Stimulated activated CD8-positive, alpha-beta memory T cell treated with anti-CD3 and anti-CD28 coated beads, Interleukin-4, amount 100 ng/mL, for 4 hours (primary cell): ENCODE measurements at places on chromosomes 2 and 18.

DNA sequence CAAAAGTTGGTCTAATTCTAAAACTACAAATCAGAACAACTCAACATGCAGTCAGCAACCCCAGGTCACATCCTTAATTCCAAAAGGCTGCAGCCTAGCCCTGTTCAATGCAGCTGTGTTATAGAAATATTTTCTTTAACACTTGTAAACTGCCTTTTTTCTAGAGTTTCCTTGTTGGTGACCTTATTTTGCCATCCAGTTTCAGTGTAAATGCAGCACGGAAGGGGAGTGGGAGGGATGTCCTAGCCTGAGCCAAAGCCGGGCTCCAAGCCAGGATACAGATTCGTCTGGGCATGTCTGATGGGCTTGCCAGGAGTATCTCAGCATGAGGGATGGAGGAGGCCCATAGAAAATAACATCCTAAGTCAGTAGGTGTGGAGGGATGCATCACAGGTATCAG lies 17.7 kb upstream of the SP3 start:
- no peak for DNase-seq

- no peak for DNase-seq
Observed at GRCh38 chr2:191358325-191359025, 113.3 kb downstream of the MYO1B start.

- DNase-seq, result no peak
Observed at GRCh38 chr2:96353032-96353561, 17.5 kb downstream of the NCAPH start.

- no peak for DNase-seq
Observed at GRCh38 chr2:136000502-136000901, 15.1 kb upstream of the DARS1 start.

DNA sequence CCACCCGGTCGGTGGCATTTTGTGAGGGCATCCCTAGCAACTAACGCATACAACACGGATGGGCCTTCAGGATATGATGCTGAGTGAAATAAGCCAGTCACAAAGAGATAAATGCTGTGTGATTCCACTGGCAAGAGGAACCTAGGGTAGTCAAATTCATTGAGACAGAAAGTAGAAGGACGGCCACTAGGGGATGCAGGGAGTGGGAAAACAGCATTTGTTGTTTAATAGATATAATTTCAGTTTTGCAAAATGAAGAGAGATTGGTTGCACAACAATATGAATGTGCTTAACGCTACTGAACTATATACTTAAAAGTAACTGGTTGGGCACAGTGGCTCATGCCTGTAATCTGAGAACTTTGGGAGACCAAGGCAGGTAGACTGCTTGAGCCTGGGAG lies 112.9 kb downstream of the AFF3 start:
- no peak for DNase-seq

- no peak for DNase-seq
Observed at GRCh38 chr2:190553254-190553653, 18.7 kb upstream of the NEMP2 start.

GRCh38 chr18:22169889-22170420 lies 566 bp downstream of the GATA6 start:
- DNase-seq, result no peak

GRCh38 chr2:69740502-69740951 lies 1.4 kb upstream of the ANXA4 start:
- no peak for DNase-seq

- DNase-seq, result no peak
Observed at GRCh38 chr18:76430636-76431035, 64.4 kb downstream of the ZNF516 start.

- no peak for DNase-seq
Observed at GRCh38 chr18:2433366-2433765, 137.9 kb downstream of the METTL4 start.

DNA sequence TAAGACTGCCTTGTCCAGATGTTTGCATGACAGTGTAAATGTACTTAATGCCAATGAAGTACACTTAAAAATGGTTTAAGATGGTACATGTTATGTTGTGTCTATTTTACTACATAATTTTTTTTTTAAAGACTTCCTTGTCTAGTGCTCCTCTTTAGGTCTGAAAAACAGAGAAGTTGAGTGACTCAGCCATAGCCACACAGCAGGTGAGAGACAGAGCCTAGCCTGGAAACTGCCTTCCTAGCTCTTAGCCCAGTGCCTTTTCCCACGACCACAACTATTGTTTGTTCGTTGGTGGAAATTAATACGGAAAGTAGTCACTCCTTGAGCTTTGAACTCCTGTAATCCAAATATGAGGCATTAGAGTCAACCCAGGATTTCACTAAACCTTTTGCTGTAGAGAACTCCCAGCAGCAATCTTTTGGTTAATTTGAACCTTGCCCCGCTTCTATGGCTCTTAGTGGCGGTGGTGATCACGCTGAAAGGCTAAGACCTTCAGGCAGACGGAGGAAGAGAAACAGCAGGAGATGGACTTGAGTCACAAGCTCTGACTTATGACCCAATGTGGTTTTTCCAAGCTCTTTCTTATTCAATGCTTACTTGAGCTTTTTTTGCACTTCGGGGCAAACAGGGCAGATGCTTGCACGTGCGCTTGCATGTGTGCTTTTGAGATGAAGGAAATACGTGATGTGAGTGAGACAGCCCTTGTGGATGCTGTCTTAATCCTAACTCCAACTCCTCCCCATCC lies 21.2 kb downstream of the TRIB2 start:
- no peak for DNase-seq

GRCh38 chr2:242088471-242089212 lies 219.1 kb downstream of the RTP5 start:
- peak; percentile 86 for DNase-seq

DNA sequence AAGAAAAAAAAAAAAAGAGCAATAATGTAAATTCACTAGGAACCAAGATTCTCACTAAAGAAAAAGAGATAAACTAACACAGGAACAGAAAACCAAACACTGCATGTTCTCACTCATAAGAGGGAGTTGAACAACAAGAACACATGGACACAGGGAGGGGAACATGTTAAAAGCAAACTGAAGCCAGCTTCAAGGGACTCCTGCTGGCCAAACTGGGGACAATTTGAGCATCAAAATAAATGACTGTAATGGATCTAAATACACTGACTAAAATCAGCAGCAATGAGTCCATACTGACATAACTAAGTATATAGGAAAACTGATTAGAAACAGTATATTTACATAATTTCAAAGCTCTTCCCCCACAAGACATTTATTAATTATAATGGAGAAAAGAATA lies 73.0 kb downstream of the FARSB start:
- no peak for DNase-seq

- no peak for DNase-seq
Observed at GRCh38 chr2:32838418-32838817, 108.3 kb upstream of the LTBP1 start.

- no peak for DNase-seq
Observed at GRCh38 chr2:67510745-67511144, 113.6 kb downstream of the ETAA1 start.

GRCh38 chr18:24231773-24232735 lies 93.2 kb downstream of the CABYR start:
- DNase-seq, result no peak

DNA sequence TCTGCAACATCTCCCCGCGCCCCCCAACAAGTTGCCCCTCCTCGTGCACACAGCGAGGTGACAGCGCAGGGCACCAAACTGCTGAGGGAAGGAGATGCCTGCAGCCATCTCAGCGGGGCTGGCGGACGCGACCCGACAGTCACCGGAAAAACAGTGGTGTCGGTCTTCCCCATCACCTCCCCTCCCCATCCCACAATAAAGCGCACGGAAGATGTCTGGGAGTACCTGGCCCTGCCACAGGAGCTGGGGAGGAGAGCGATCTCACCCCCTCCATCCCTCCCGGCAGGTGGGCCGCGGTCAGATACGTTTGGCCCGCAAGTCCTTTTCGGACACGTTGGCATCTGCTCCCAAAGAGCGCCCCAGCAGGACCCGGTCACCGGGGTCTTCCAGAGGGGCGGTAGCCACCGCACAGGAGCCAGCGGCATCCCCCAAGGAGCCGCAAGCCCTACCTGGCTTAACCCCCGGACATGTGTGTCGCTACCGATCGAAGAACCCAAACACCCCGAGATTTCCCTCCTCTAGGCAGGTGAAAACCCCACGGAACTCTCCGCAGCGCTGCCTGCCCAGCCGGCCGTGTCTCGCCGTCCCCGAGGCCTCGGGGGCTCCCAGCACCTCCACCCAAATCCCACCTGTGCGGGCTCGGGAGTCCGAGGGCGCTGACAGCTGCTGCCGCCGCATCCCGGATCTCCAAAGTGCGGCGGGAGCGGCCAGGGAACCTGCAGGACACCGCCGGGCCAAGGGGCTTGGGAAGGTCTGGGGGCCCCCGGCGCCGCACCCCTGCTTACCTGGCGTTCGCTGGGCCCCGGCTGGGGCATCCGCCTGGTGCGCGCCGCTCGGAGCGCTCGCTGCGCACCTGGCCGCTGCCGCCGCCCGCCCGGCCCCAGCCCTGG lies 657 bp downstream of the ATP8B1 start:
- DNase-seq, result no peak

GRCh38 chr18:71951001-71951400 lies 593.1 kb downstream of the CBLN2 start:
- no peak for DNase-seq

- DNase-seq, result no peak
Observed at GRCh38 chr2:64455545-64455944, 1.6 kb downstream of the LGALSL start.

DNA sequence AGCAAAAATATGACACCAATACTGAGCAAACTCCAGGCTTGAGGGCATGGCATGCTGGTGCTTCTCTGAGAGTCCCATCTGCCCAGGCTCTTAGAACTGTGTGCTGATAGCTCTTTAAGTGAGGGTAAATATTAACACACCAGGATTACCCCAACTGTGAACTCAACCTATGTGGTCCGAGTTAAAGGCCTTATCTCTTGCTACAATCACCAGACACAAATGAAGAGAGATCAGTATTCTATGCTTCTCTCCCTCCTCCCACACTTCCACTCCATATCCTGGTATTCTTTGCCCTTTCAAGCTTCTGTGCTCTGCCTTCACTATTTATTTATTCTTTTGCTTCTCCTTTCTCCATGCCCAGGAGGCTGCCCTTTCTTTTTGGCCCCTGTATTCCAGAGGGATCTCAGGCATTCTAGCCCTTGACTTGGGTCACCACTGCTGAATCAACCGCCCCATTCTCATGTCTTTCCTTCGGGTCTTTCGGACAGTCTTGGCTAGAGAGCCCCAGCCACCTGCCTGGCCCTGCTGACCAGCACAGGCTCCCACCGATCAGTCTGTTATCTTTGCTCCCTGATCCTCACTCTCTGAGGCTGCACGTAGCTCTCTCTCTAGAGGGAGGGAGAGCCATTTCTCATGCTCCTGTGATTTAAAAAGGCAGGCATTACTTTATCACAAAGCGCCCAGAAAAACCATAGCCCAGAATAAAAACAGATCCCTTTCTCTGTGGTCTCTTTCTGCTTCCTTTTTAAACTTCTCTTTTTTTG lies 17.2 kb upstream of the HK2 start:
- DNase-seq, result no peak

GRCh38 chr18:48805826-48806535 lies 144.8 kb downstream of the SMAD7 start:
- no peak for DNase-seq

DNA sequence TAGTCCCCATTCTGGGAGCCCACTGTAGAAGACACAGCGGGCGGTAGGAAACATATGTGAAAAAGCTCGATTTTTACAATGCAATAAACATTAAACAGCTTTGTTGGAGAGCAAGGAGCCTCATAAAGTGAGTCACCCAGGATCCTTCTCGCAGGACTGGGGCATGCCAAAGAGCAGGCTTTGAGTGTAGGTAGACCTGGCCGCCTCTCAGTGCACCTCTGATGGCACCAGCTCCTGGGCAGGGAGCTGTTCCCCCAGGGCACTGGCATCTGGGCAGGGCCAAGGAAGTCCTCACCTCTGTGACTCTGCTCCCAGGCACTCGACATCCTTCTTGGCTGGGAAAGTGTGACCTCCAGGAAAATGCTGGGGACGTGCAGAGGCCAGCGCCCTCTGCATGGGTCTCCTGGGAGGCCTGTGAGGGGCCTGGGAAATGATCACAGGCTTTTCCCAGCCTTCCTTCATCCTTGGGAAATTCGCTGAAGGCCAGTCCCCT lies 94.2 kb downstream of the POLR1A start:
- no peak for DNase-seq

- DNase-seq, result no peak
Observed at GRCh38 chr2:36456227-36457175, 100.9 kb downstream of the CRIM1 start.
